Esophagus squamous epithelium (tissue), 5 donors: ENCODE measurements at places on chromosomes 4 and X.
A peak's percentile ranks its signal among the peaks of the same experiment; 100 is the strongest.

DNA sequence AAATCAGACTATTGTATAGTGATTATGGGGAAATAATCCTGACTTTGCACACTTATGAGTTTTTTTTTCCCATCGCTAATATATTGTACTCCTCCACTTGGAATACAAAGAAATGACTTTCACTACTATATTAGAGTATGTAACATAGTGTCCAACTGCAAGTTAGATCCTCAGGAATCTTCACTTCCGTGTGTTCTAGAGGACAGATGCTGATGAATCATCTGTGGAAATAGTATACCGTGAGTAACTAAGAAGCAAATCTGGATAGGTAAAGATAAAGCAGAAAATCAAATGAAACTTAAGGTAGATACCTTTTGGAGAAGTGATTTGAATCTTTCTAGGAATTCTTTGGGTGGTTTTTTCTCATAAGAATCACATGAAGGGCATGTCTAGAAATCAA, 8.3 kb downstream of the IL21 start:
- no peak for DNase-seq

DNA sequence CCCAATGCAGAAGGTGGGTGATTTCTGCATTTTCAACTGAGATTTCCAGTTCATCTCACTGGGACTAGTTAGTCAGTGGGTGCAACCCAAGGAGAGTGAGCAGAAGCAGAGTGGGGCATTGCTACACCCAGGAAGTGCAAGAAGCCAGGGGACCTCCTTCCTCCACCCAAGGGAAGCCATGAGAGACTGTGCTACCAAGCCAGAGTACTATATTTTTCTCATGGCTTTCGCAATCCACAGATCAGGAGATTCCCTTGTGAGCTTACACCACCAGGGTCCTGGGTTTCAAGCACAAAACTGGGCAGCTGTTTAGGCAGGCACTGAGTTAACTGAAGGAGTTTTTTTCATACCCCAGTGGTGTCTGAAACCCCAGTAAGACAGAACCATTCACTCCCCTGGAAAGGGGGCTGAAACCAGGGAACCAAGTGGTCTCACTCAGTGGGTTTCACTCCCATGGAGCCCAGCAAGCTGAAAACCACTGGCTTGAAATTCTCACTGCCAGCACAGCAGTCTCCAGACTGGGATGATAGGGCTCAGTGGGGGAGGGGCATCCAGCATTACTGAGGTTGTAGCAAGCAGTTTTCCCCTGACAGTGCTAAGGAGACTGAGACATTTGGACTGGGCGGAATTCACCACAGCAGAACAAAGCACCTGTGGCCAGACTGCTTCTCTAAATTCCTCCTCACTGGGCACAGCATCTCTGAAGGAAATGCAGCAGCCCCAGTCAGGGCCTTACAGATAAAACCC, 903.4 kb downstream of the TECRL start:
- DNase-seq, result no peak

DNA sequence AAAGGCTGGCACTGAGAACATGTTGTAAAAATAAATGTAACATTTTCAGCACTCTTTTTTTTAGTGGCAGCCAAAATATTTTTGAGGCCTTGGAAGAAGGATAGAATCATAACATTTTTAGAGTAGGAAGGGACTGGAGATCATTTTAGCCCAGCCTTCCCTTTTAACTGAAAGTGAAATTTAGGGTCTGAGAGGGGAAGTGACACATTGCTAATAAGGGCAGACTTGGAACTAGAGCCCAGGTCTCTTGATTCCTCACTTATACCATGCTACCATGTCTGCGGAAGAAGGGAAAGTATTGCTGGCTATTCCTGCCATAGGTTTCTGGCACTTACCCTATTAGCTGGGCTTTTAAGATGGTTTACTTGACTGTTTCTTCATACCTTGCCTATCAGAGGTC, 4.8 kb downstream of the WDR44 start:
- no peak for DNase-seq

DNA sequence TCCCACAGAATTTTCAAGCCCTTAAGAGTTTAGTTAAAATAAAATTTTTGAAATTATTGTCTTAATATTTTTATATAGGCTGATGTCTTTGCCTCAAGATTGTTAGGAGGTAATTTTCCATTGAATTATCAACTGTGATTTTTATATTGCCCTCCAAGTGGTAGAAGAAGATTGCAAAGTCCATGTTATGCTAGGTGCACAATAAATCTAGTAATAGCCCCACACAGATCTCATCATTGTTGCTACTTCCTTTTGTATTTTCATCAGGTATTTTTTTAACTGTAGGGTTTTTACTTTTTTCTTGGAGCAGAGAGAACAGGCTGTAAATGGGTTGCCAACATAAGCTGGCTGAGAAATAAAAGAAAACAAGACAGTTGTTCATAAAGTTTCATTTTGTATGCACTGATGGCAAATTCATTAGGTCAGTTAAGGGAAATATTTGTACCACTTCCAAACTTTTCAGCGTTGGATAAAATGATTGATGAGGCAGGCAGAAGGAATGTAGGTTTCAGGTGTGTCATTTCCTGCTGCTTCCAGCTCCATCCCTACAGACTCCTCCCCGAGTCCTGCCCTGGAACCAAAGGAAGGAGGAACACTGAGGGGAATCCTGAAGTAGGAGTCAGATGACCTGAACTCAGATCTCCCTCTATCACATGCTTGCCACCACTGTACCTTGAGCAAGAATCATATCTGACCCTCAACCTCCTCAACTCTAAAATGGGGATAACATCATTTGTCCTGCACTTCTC, 105.5 kb downstream of the PRRG1 start:
- DNase-seq, result no peak

DNA sequence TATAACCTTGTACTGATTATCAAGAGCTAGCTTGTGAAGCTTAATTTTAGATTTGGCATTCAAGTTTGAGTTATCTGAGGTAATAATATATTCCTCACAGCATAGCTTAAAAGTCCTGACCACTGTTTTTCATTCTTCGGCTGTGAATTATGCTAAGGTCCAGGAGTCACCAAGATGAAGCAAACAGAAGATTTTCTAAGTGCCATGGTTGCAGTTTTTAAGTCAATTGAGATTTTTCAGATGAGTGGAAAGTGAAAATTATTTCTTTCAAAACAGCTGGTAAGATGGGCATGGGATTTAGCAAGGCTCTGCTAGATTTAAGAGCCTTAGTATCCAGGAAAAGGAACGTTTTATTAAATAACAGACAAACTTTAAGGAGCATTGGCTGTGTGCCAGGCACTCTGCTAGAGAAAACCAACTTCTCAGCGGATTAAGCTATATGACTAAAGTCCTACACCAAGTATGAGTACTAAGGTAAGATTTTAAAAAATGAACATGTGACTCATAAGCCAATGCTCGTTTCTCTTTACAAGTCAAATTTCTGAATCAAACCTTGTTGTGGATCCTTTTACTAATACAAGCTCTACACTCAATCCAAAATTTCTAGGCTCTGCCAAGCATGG, 149.9 kb upstream of the IL15 start:
- no peak for DNase-seq

DNA sequence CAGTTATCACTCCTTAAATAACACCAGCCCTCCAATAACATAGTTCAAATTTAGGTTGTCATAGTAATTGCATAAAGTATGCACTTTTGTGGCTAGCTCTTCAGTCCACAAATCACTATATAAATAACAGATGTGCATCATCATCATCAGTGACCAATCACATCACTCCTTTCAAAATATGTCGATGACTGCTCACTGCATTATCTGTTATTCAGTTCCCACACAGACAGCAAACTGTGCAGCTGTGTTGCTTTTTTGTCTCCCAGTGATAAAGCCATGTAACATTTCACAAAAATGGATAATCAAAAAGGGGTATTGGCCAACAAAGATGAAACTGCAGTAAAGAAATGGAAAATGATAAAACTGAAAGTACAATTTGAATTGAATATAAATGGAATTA, 205.4 kb downstream of the DCLK2 start:
- DNase-seq, result no peak

DNA sequence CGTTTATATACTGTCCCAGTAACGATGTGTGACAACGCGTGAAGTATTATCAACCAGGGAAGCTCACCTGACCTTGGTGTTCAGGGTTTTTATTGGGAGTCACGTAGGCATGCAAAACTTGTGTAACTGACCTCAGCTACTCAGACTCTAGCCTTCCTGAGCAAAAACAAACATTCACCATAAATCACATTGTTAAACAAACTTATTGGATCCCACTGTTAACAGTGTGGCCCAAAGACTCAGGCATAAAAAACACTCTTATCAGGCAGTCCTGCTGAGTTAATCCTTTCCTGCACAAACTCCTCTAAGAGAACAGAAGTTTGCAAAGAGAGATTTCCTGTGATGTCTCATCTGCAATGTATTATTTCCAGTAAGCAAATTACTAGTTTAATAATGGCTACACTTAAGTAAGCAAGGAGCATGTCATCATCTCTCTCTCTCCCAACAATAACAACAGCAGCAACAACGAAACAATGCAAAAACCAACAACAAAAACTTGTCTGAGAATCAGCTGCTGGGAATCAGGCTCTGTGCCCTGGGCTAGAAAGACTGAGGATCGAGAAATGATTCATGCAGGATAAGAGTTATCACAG, 12.0 kb downstream of the GAGE1 start:
- DNase-seq, result no peak

DNA sequence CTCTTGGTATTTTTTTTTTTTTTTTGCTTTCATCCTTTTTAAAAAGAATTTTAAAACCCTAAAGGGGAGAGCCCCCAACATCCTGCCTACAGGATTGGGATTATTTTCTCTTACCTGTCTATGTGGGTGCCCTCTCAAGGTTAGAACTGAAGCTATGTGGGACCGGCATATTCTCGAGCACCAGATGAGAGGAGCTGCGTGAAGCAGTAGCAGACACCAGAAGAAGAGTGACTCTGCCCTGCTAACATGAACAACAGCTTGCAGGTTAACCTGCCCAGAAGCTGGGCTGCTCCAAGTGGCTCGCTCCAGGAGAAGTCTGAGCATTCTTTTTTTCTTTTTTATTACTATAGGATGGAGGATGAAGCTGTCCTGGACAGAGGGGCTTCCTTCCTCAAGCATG, 102.6 kb upstream of the SLC4A4 start:
- no peak for DNase-seq

DNA sequence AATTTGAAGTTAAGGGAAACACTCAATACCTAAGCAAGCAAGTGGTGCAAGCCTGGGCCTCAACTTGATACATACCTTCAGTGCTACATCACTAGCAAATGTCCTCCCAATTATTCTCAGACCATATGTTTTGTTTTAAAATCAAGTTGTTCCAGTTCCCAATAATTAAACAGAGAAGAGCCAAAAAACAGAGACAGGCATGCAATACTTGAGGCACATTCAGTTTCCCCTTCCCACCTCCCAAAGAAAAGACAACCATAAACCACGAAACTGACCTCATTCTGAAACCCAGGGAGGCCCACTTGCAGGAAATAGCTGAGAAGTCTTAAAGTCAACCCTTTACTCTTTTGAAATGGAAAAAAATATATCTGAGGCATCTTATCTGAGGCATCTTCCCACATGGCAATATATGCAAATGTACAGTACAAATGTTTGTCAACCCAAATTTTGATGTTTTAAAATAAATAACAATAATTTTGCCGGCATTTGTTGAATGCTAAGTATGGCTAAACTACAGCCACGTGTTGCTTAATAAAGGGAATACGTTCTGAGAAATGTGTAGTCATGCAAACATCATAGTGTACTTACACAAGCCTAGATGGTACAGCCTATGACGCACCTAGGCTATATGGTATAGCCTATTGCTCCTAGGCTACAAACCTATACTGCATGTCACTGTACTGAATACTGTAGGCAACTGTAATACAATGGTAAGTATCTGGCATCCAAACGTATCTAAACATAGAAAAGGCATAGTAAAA, 147.5 kb downstream of the TSPAN5 start:
- no peak for DNase-seq

GRCh38 chr4:173333658-173334084, 487 bp downstream of the HMGB2 start:
- peak; percentile 36 for DNase-seq

DNA sequence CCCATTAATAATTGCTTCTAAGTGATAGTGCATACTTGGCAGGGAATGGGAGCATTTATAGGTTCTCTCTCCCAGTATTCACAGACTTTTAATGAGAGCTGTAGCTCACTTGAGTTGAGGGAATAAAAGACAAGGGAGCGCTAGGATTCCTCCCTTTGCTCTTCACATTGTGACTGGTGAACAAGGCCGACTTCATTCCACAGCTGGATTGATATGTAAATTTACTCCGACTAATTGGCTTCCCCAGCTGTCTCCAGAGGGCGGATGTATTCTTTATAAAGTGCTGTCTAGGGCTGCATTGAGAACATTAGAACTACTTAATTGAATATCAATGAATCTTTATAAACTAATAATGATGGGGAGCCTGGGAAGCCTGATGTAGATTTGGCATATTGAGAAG, 63.4 kb downstream of the GPR50 start:
- DNase-seq, result no peak

DNA sequence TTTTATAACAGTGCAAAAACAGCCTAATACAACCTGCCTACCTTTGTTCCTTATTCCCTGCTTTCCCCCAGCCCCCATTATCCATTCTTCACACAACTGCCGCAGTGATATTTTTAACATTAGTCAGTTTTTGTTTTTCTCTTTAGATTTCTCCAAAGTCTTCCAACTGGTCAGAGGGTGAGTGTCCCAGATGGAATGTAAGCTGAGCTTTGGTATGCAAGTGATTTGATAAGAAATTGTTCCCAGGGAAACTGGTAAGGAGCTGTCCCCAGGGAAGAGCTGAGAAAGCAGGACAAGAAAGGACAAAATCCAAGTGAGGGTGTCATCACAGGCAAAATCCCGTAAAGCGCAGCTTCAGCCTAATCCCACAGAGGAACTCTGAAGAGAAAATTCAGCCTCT, 475.5 kb upstream of the ADGRL3 start:
- DNase-seq, result no peak

DNA sequence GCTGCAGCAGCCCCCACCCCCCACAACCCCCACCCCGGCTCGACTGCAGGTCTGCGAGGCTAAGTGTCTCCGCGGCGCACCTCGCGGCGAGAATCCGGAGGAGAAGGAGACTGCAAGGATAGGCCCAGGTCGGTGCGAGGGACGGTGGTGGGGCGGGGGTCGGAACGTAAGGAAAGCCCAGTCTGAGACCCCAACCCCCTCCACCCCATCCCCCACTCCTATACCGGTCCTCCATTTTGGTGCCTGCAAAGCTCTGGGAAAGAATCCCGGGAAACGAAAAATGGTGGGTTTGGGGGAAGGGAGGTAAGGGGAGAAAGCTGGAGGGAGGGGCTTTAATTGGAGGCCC, 614 bp downstream of the BEX3 start:
- DNase-seq, result no peak

GRCh38 chr4:26113339-26113940, 199.4 kb downstream of the SMIM20 start:
- no peak for DNase-seq

DNA sequence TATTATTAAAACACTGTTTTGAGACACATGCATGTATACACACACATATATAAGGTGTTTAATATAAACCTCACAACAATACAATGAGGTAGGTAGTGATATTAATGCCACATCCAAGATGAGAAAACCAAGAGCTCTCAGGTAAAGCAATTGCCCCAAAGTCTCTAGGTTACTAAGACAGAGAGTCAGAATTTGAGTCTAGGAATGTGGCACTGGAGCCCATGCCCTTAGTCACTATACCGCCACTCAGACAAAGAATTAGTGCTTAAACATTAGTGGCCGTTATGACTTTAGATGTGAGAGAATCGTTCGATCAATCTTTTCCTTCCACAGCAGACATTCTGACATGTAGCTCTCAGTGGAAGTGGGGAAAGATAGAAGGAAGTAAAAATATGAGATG, 108.2 kb upstream of the ACSL4 start:
- no peak for DNase-seq

- DNase-seq, result no peak
These were observed 500 bp downstream of the CDX4 start for GRCh38 chrX:73447311-73447794.

GRCh38 chr4:169660929-169661328, 40.6 kb downstream of the CLCN3 start:
- no peak for DNase-seq
